ENCODE measurements at places on chromosomes 6 and 20. TPM values are rescaled to one million over a fixed set of nuclear protein-coding genes. Genes with fewer than 3 reads are reported as not detected.

Gene PACRG
- polyA plus RNA-seq: 2.1 TPM

- no peak for DNase-seq
Observed at GRCh38 chr6:159788276-159788675, 1.1 kb downstream of the TCP1 start.

- no peak for DNase-seq
Observed at GRCh38 chr6:18215436-18215835, 48.9 kb downstream of the DEK start.

DNA sequence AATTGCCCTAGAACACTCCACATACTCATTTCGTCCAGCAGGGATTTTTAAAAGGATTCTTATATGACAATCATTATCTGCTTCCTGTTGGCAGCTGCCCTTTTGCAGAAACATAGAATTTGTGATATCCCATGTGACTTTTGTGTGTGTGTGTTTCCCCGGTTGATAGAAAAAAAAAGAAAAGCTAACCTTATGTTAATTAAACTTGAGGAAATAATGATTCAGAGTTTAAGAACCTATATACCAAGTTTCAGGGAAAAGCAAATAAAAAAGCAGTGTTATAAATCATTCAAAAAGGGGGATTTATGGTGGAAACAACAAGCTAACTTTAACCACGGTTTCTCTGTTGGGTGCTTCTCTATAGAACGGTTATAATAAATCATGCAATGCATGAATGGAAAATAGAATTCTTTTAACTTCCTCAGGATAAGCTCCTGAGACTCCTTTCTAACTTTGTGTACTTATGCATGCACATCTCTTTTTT is 826.9 kb upstream of the EYS start:
- DNase-seq: no peak

GRCh38 chr6:64504503-64504902 is 868.9 kb downstream of the PHF3 start:
- DNase-seq: no peak
